HS-27A (cell line): ENCODE measurements at places on chromosomes 13 and 19.

DNA sequence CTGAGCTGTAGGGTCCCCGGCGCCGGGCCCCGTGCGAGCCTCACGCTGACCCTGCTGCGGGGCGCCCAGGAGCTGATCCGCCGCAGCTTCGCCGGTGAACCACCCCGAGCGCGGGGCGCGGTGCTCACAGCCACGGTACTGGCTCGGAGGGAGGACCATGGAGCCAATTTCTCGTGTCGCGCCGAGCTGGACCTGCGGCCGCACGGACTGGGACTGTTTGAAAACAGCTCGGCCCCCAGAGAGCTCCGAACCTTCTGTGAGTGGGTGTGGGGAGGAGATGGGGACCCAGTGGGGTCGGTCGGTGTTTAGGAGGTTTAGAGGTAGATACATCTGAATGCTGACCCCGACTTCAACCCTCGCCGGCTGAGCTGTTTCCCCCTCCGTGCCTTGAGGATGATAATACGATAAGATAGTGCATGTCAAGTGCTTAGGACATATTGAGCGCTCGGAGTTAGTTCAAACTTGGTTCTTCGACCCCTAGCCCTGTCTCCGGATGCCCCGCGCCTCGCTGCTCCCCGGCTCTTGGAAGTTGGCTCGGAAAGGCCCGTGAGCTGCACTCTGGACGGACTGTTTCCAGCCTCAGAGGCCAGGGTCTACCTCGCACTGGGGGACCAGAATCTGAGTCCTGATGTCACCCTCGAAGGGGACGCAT lies 1.9 kb downstream of the ICAM5 start:
- no peak for DNase-seq

GRCh38 chr13:97310809-97311436 lies 88.8 kb downstream of the MBNL2 start:
- DNase-seq: no peak

DNA sequence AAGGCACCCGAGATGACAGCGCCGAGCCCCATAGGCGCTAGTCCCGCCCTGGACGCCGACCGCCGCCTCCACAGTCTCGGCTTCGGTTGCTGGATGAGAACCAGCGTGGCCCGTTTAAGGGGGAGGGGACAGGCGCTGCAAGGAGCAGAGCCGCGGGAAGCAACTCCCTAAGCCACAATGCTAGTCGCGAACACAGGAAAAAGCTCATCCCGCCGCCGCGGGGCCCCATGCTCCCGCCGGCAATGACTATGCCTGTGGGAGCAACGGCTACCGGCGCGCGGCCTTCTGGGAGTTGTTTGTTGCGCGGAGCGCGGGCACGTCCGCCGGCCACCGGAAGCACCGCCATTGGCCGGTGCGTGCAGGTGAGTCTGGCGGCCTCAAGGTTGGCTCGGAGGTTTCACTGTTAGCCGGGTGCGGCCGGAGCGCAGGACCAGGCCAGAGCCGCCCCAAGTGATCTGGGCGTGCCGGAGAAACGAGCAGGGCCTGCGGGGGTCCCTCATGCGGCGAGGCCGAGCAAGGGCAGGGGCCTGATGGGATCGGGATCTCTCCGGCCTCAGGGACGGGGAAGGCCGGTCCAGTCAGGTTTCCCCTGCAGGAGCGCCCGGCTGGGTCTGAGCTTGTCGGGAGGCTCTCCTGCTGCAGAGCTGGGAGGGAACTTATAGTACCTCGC lies at the start of gene ZNF544:
Gene ZNF544 (plus strand): TSS at position 330 of the 670 bp plus-strand sequence. CDS start 15,110 bp downstream, outside the sequence.
- DNase-seq: peak; percentile 49

GRCh38 chr13:39836038-39836437 lies 180.6 kb downstream of the COG6 start:
- DNase-seq: no peak

DNA sequence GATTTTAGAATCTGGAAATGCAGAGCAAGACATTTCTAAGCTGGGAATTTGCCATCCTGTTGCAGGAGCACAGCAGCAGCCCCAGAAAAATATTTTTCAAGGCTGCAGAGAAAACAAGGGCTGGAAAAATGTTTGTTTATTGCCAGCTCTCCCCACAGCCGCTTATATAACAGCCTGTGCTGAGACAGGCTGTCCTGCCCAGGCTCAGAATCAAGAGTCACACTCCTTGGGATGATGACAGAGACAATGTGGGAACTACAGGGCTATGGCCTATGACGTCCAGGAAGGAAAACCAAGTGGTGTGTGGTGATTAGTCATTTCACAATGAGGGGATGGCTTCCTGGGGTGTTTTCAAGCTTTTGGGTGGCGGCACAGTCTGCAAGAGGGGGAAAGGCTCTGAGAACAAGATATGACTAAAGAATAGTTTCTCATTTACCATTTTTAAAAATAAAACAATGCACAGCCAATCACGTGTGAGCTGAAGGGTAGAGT lies 136.3 kb upstream of the SERP2 start:
- no peak for DNase-seq

- DNase-seq: no peak
These were observed 670 bp downstream of the BSPH1 start for GRCh38 chr19:47991191-47991808.

DNA sequence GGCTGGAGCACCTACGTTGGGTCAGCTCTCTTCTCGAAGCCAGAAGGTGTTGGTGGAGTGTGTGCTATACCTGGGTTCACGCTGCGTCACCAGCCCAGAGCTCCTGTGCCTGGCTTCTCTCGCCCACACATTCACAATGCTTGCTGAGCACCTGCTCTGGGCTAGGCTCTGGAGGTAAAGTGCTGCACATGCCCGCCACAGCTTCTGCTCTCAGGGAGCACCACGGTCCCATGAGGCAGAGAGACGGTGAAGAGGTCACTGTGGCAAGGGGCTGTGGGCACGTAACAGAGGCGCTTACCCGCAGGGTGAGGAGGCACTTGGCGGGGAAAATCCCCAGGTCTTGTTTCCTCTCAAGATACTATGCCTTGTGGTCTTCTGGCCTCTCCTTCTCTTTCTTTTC lies 174.2 kb downstream of the TEX29 start:
- DNase-seq: no peak

DNA sequence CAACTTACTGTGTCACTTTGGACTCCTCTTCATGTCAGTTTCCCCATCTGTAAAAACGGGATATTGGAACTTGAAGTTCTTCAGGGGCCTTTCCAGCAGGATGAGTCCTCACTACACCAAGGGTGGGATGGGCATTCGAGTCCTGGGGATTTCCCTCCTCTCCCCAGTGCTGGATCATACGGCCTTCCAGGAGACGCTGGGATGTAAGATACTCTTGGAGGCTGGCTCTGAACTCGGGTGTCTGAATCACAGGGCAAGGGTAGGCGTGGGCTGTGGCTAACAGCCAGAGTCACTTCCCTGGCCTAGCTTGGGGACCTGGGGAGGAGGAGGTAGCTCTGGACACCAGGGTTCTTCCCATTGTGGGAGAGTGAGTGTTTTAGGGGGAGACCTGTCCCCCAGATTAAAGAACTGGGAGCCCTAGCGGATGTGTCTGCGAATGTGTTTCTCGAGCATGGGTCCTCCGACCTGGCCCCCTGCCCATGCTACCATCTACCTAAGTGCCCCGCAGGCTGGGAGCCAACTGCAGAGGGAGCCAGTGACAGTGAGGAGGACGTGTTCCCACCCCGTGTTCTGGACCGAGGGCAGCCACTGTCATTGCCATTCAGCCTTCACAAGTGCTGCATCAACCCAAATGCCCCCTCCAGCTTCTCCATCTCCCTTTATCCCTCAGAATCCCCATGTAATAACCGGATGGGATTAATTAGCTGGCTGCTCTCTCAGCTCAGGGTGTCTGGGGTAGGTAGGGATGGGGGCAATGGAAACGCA lies 2.4 kb upstream of the CYTH2 start:
- DNase-seq: no peak

DNA sequence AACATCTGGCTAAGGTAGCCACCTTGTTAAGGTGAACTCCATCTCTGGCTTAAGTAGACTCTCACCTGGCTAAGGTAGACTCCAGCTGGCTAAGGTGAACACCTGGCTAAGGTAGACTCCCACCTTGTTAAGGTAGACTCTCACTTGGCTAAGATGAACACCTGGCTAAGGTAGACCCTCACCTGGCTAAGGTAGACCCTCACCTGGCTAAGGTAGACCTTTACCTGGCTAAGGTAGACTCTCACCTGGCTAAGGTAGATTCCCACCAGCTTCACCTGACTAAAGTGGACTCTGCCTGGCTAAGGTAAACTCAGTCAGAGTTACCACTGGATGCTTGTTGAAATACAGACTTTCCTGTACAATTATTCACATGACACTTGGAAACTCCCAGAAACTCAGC lies 23.6 kb downstream of the PIN1 start:
- no peak for DNase-seq

- no peak for DNase-seq
These were observed 59.2 kb downstream of the STK24 start for GRCh38 chr13:98517576-98518310.

DNA sequence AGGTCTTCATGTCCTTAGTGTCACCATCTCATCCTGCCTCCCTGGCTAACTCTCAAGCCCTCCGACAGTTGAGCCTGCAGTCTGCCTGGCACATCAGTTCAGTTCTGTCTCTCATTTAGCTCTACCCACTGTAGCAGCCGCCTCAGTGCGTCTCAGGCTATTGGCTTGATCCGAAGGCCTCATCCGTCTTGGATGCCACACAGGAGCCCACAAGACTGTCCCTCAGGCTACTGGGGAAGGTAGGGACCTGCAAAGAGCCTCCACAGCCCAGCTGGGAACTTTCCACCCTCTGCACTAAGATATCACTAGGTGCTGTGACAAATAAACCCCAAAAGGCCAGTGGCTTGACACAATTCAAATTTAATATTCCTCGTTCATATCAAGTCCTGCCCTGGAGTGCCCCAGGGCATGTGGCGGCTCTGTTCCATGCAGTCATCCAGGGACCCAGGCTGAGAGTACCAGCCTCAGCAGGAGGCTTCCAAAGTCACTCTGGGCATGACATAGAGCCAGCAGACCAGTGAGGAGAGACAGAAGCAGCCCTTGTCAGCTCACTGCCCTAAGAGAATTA lies 5.7 kb downstream of the VSTM2B start:
- no peak for DNase-seq

DNA sequence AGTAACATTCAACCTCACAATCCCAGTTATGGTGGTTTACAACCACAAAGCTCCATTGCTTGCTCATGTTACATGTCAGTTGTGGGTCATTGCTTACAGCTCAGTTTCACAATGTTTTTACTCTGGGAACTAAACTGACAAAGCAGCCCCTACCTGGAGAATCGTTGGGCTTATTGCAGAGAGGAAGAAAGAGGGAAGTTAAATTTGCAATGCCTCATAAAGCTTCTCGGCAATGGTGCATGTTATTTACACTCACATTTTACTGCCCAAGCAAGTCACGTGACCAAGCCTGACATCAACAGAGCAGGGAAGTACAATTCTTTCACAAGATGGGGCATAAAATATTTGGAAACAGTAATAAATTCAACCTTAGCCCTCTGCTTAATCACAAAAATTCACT lies 441.6 kb downstream of the TDRD3 start:
- no peak for DNase-seq

GRCh38 chr19:1113986-1114483 lies 10.2 kb downstream of the GPX4 start:
- no peak for DNase-seq

- no peak for DNase-seq
These were observed 72.7 kb upstream of the SPRY2 start for GRCh38 chr13:80413611-80414010.

DNA sequence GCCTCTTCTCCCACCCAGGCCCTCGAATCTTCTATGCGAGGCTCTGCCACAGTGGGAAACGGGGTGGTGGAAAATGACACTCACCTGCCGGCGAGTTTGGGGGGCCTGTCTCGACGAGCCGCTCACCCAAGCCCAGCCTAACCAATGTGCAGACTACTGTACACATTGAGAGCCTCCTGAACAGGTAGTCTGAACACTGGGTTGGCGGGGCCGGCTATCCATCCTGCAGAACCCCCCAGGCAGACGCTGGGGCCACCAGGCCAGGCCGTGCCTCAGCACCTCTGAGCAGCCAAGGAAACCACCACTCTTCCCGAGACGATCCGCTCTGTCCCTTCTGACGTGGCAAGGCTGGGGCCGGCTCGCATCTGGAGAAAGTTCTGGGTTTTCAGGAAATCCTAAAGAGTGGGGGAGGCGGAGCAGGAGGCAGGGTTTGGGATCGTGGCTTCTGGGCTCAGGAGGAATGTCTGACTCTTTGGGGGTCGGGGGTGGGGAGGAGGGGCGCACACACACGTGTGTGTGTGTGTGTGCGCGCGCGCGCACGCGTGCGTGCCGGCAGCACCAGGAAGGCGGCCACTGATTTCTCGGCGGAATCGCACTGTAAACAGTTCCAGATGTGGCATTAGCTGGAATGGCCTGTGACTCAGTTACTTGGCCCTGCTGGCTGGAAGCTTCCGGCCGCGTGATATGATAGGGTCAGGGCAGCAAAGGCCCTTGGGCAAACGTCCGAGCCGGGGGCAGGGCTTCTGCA lies 18.5 kb downstream of the TMED1 start:
- DNase-seq: peak; percentile 80

- DNase-seq: no peak
These were observed 89.2 kb downstream of the PTPRS start for GRCh38 chr19:5251096-5252065.

DNA sequence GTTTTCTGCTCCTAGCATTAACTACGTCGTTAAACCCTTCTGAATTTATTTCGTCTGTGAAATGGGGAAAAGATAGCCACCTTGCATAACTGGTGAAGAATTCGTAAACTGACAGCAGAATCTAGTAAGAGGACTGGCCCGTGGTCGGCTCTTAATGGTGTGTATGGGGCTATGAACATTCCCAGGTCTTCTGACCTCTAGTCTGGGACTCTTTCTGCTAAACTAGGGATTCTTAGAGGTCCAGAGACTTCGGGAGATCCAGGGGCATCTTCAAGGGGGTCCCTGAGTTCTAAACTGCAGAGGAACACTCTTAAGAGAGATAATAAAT lies 231.1 kb upstream of the SERP2 start:
- DNase-seq: no peak

DNA sequence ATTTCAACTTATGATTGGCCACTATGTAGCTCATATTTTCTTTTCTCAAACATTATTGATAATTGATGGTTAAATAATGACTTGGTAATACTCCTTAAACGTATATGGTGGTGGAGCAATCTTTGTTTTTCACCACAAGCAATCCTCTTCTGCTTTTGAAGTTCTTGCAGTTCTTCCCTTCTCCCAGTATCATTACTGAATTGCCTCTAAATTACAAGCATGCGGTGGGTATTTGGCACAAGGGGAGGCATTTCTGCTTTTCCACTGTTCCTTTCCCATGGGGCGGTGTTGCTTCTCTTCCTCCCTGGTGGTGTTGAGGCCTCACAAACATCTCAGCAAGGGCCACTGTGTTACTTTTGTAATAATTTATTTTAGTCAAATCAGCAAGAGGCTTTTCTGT lies 234.4 kb upstream of the RXFP2 start:
- DNase-seq: no peak

GRCh38 chr13:32629313-32629712 lies 43.1 kb downstream of the PDS5B start:
- no peak for DNase-seq
